ENCODE measurements at places on chromosomes 7 and 10.

- no peak for DNase-seq
These were observed 153.8 kb downstream of the GNAI1 start for GRCh38 chr7:80288175-80289122.

GRCh38 chr7:150450491-150451001, at the start of gene GIMAP8:
TSS of gene GIMAP8 (plus strand) at chr7:150450630. CDS start at chr7:150466699, 16,069 bp downstream.
- peak; percentile 25 for DNase-seq

DNA sequence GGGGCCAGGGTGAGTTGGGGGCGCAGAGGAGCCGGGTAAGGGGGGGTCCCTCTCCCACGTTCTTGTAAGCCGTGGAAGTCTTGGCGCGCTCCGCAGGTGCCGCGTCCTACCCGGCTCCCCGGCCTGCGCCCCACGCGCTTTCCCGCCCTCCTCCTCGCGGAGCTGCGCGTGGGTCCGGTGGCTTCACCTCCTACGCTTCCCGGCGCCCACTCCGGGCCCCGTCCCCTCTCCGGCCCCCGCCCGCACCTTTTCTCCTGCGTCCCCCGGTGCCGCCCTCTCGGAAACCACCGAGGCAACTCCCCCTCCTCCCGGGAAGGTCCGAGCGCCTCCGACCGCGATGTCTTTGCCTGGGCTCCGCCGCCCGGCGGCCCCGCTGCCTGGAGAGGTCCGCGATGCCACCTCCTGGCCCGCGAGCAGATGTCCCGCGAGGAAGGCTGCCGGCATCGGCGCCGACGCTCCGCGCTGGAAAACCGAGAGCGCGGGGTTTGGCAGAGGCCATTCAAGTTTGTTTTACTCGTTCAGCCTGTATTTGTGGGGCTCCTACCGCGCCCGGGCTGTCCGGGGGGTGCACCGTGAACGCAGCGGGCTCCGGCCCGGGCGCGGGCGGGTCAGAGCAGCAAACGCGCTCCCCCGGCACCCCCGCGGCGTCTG, 2.4 kb upstream of the NKX6-2 start:
- no peak for DNase-seq

GRCh38 chr7:133975130-133975529, 152.0 kb upstream of the LRGUK start:
- no peak for DNase-seq
